SHP77 treated with DMSO at 0.1 percent for 48 hours (cell line): ENCODE measurements at places on chromosomes 2 and 18.
A peak's percentile ranks its signal among the peaks of the same experiment; 100 is the strongest.

GRCh38 chr2:98870516-98871158, 65.4 kb downstream of the CRACDL start:
- DNase-seq = peak; percentile 72

DNA sequence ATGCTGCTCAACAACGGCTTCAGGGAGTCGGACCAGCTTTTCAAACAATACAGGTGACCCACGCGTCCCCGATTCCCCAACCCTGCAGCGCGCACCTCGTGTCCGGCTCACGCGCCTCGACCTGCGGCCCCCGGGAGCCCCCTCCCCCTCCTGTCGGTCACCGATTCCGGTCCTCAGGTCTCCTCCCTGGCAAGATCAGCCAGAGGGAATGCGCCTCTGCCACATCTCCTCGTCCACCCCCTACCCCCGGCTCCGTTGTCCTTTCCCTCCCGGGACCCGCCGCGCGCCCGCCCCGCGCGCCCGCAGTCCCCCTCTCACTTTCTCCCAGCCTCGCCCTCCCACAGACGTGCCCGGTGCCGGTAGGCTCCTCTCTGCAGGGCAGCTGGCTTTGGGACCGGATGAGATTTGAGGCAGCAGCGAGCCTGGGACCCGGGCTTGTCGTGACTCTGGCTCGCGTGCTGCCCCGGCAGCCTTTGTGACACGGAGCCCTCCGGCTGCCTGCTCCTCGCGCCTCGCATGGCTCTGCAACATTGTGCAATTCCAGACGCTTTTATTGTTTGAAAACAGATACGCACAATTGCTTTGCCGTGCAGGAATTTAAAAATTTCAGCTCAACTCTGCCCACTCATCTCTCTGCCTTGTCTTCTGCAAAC, 558 bp downstream of the TTC39C start:
- peak; percentile 21 for DNase-seq

- no peak for DNase-seq
Measured at GRCh38 chr2:29225814-29226213, 110.6 kb downstream of the CLIP4 start.

- peak; percentile 79 for DNase-seq
Measured at GRCh38 chr18:43486462-43486861, 209.2 kb upstream of the SYT4 start.

DNA sequence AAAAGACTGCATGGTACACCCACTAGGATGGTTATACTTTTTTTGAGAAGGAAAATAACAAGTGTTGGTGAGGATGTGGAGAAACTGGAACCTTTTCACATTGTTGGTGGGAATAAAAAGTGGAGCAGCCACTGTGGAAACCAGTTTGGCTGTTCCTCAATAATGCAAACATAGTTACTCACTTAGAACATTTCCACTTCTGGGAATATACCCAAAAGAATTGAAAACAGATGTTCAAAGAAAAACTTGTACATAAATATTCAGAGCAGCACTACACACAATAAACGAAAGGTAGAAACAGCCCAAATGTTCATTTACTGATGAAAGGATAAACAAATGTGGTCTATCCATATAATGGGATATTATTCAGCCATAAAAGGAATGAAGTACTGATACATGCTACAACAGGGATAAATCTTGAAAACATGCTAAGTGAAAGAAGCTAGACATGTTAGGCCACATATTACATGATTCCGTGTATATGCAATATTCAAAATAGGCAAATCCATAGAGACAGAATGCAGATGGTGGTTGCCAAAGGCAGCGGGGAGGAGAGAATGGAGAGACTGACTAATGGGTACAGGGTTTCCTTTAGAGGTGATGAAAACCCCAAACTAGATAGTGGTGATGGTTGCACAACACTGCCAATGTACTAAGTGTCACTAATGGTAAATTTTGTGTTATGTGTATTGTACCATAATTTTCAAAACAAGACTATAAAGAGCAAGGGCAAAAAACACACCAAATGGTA, 20.9 kb upstream of the LMAN1 start:
- no peak for DNase-seq

GRCh38 chr18:26809346-26809745, 56.2 kb downstream of the AQP4 start:
- DNase-seq = no peak

DNA sequence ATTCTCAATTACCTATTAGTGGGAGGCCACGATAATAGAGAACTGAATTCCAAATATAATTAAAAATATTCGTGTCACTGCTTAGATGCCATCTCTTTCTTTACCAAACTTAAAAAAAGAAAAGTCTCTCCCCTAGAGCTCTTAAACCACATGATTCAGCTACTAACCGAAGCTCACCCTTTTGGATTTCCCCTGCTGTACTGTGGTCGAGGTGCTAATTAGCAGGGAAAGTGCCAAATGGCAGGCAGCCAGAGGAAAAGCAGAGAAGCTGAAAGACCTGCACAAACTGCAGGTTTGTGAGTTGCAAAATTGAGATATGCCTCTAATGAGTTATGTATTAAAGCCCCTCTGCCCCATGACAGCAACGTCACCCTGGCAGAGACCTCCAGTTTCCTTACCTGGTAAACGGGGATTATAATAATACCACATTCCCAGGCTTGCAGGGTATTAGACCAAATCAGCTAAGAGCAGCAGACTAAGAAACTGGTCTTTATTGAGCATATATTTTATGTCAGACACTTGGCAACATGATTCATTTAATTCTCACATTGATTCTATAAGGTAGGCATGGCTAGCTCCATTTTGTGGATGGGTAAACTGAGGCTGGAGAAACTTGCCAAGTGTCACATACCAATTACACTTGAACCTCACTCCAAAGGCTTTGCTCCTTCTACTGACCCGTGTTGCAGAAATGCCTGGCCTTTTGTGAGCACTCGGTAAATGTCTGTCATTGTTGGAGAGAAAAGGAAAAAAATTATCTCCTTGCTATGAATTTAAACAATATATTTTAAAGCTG, 259.7 kb downstream of the LPIN1 start:
- DNase-seq = peak; percentile 6

- DNase-seq = no peak
Measured at GRCh38 chr18:67410075-67411070, 106.1 kb downstream of the DSEL start.
